Left lobe of liver (tissue), 2 donors: ENCODE measurements at places on chromosomes 12 and 14. TPM values are rescaled to one million over a fixed set of nuclear protein-coding genes. Genes with fewer than 3 reads are reported as not detected.

DNA sequence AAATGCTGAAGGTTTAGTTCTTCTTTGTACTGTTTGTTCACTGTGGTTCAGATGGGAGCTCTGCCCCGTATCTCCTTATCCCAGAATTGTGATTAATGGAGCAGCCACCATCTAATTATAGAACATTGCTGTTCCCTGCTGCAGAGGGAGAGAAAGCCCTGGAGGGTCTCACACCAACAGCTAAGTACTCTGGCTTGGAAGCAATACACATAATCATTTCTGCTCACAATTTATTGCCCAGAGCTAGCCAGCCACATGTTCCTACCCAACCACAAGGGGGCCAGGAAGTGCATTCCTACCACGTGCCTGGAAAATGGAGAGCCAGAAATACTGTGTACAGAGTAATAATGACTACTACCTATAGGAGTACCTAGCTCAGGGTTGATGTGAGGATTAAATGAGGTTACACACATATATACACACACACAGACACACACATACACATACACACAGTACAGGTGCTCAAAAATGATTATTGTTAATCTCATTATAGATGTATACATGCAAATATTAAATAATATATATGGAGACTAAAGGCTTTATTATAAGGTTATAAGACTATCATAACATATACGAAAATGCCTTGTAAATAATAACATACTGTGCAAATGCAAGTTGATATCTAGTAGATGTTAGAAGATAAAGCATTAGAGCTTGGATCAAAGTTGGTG, 22.3 kb downstream of the MSRB3 start:
- DNase-seq: no peak

DNA sequence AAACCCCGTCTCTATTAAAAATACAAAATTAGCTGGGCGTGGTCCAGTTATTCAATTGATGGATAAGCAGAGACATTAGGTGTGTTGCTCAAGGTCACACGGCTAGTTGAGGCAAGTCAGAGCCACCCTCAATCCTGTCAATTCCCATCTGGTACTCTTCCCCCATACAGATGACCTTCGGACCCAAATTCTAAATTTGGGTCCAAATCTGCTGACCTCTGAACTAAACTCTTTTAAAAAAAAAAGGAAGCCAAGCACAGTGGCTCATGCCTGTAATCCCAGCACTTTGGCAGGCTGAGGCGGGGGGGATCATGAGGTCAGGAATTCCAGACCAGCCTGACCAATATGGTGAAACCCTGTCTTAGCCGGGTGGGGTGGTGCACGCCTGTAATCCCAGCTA, 23.9 kb downstream of the GCN1 start:
- DNase-seq: no peak

GRCh38 chr12:20482491-20483054, 114.2 kb downstream of the PDE3A start:
- DNase-seq: no peak

DNA sequence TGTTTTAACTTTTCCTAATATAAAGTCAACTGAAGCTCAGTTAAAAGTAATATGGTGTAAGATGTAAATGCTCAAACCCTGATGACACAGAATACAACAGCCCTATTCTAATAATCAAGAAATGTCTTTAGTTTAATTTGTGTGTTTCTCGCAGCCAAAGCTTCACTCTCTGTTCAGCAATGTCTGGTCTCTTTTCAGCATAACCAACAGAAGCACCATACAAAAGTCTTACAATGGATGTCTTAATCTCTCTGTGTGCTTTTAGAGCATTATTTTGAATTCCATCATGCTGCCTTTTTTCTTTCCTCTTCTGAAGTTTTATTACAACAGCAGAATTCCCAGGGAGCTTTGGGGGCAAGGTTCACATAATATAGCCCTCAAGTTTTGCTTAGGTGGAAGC, 210.2 kb upstream of the NPAS3 start:
- DNase-seq: no peak

DNA sequence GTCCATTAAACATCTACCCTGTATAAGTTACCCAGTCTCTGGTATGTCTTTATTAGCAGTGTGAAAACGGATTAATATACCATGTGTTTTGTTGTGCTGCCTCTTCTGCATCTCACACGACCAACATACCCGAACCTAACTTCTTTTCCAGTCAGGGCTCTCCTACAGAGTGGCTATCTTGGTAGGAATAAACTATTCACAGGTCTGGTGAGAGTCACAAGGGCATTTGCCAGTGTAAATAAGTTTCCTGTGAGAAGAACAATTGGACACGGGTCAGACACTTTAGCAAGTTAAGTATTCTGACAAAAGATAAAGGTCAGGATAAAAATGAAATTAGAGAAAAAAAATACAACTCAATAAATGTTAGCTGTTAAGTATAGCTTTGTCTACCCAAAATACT, 60.9 kb downstream of the MYF5 start:
- no peak for DNase-seq

CCDC175 gene
- not detected for total RNA-seq

DNA sequence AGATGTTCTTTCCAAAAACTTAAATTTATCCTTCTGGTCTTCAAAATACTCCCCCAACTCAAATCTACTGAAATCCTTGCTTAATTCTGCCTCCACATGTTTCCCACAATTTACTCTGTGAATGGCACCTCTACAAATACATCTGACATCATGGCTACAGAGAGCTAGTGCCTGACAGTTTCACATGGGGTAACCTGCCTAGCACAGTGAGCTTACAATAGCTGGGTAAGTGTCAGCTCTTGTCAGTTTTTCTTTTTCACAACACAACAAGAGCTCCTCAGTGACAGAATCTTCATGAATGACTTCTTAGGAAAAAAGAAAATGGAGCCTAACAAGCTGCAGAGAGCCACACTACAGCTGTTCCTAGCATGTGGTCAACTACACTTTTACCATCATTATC, 54.4 kb downstream of the NIN start:
- DNase-seq: no peak
